ENCODE measurements at places on chromosomes 16 and 17. TPM values are rescaled to one million over a fixed set of nuclear protein-coding genes. Genes with fewer than 3 reads are reported as not detected.

The EIF3CL gene
- polyA plus RNA-seq = 96.4 TPM

The KCNH6 gene
- polyA plus RNA-seq = not detected

The LRRC37A gene
- polyA plus RNA-seq = 6.7 TPM

The TP53TG3 gene
- 0.57 TPM for polyA plus RNA-seq

The KRTAP4-6 gene
- polyA plus RNA-seq = not detected

The ULK2 gene
- polyA plus RNA-seq = 24.2 TPM

The KRT33A gene
- polyA plus RNA-seq = not detected

The IL17C gene
- not detected for polyA plus RNA-seq

The GGNBP2 gene
- polyA plus RNA-seq = 54.6 TPM

The SULT1A1 gene
- polyA plus RNA-seq = 5.4 TPM

The TBC1D3I gene
- polyA plus RNA-seq = 1.9 TPM

The FOXJ1 gene
- not detected for polyA plus RNA-seq

The SLFN12 gene
- 5.1 TPM for polyA plus RNA-seq

The SLC7A5 gene
- 8.0 TPM for polyA plus RNA-seq

The XYLT1 gene
- polyA plus RNA-seq = 6.3 TPM

The KCNH4 gene
- polyA plus RNA-seq = 0.05 TPM

The CES1 gene
- polyA plus RNA-seq = 0.75 TPM

The ATP2C2 gene
- 0.23 TPM for polyA plus RNA-seq

The CCNF gene
- 5.7 TPM for polyA plus RNA-seq

The ACSM3 gene
- polyA plus RNA-seq = 4.1 TPM

The CHCT1 gene
- 0.23 TPM for polyA plus RNA-seq

The WWOX gene
- polyA plus RNA-seq = 9.4 TPM

The TVP23A gene
- polyA plus RNA-seq = 3.9 TPM

The SCIMP gene
- polyA plus RNA-seq = 0.99 TPM

The KRT15 gene
- not detected for polyA plus RNA-seq

The PDILT gene
- polyA plus RNA-seq = not detected

The HOXB1 gene
- not detected for polyA plus RNA-seq

The RUNDC1 gene
- polyA plus RNA-seq = 14.2 TPM

The CCDC200 gene
- polyA plus RNA-seq = 5.6 TPM

The MXRA7 gene
- 134 TPM for polyA plus RNA-seq

The GPR139 gene
- polyA plus RNA-seq = not detected

The CCL8 gene
- 0.88 TPM for polyA plus RNA-seq

The SPSB3 gene
- polyA plus RNA-seq = 30.8 TPM

The CIAO2B gene
- 80.3 TPM for polyA plus RNA-seq

The STH gene
- polyA plus RNA-seq = not detected

The RAB11FIP4 gene
- 0.53 TPM for polyA plus RNA-seq

The ASGR2 gene
- 0.56 TPM for polyA plus RNA-seq

The KRT28 gene
- not detected for polyA plus RNA-seq

The FAM117A gene
- polyA plus RNA-seq = 18.1 TPM

The SCNN1G gene
- polyA plus RNA-seq = not detected

The ZP2 gene
- not detected for polyA plus RNA-seq

The CASKIN1 gene
- polyA plus RNA-seq = 2.3 TPM

The PAFAH1B1 gene
- 124 TPM for polyA plus RNA-seq

The ALOX15 gene
- polyA plus RNA-seq = 0.33 TPM

The DNAI2 gene
- polyA plus RNA-seq = not detected

The GHDC gene
- 8.9 TPM for polyA plus RNA-seq

The TBX6 gene
- polyA plus RNA-seq = 0.60 TPM

The RPRML gene
- 0.58 TPM for polyA plus RNA-seq

The TBC1D26 gene
- 0.46 TPM for polyA plus RNA-seq

The HOXB4 gene
- 3.3 TPM for polyA plus RNA-seq

The NXN gene
- polyA plus RNA-seq = 49.5 TPM

The TMEM88 gene
- 29.0 TPM for polyA plus RNA-seq

The SLC35G6 gene
- polyA plus RNA-seq = 0.44 TPM
